ENCODE measurements at places on chromosomes 13 and 19. TPM values are rescaled to one million over a fixed set of nuclear protein-coding genes. Genes with fewer than 3 reads are reported as not detected.

MAP2K2 gene
- total RNA-seq = 177 TPM

CEBPA gene
- 9.4 TPM for total RNA-seq

CLEC17A gene
- total RNA-seq = not detected

ZNF283 gene
- total RNA-seq = 4.3 TPM

SLC7A10 gene
- total RNA-seq = 0.13 TPM

KLK14 gene
- total RNA-seq = 0.17 TPM

MRI1 gene
- total RNA-seq = 12.3 TPM

OVOL3 gene
- 0.30 TPM for total RNA-seq

ACER1 gene
- total RNA-seq = not detected

VSTM2B gene
- not detected for total RNA-seq

CNFN gene
- total RNA-seq = 49.7 TPM

PTGIR gene
- not detected for total RNA-seq

CPAMD8 gene
- total RNA-seq = not detected
